ENCODE measurements at places on chromosomes 6 and 20.
A peak's percentile ranks its signal among the peaks of the same experiment; 100 is the strongest.

DNA sequence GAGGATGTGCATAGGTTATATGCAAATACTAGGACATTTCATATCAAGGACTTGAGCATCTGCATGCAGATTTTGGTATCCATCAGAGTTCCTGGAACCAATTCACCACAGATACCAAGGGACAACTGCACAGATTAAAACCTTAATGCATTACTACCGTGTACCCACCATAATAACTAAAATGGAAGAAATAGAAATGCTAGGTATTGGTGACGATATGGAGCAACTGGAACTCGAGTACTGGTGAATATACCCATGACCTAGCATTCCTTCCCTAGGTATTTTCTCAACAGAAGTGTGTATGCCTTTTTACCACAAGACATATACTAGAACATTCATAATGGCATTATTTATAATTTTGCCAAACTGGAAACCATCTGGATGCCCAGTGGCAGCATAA is 18.5 kb downstream of the KCNS1 start:
- no peak for DNase-seq

DNA sequence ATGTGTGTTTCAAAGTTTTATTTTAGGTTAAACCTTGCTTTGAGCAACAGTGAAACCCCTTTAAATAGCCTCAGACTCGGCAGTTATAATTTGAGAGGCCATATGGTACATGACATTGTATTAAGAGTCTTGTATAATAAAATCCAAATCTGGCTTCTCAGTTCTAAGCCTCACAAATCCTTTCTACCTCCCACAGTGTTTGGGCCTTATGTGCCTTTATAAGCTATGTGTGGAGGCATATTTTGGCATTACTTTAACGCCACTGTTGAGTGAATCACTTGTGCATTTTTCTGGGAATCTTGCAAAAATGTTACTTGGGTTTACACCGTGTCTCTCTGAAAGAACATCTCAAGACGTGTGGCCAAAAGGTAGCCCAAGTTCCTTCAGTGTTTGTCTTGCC is 152.4 kb downstream of the COL9A1 start:
- DNase-seq = no peak

DNA sequence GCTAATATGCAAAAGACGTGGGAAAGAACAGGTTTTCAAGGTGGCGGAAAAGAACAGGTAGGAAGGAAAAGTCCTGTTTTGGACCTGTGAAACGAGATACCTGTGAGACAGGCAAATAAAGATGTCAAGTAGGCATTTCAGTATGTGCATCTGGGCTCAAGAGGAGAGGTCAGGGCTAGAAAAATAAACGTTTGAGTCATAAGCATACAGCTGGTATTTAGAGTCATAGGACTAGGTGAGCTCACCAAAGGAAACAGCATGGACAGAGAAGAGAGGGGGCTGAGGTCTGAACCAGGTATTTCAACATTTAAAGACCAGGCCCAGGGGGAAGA is 14.9 kb downstream of the MTFR2 start:
- DNase-seq = peak; percentile 41

DNA sequence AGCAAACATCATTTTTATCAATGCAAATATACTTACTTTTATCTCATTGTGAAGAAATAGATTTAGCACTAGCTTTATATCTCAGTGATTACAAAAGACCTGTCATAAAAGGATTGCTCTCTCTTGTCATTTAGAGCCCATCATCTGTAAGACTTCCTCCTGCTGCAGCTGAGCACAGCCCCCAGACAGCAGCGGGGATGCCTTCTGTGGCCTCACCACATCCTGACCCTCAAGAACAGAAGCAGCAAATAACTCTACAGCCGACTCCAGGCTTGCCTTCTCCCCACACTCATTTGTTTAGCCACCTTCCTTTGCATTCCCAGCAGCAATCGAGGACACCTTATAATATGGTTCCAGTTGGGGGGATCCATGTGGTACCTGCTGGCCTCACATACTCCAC is 127.0 kb upstream of the EDN1 start:
- peak; percentile 27 for DNase-seq

DNA sequence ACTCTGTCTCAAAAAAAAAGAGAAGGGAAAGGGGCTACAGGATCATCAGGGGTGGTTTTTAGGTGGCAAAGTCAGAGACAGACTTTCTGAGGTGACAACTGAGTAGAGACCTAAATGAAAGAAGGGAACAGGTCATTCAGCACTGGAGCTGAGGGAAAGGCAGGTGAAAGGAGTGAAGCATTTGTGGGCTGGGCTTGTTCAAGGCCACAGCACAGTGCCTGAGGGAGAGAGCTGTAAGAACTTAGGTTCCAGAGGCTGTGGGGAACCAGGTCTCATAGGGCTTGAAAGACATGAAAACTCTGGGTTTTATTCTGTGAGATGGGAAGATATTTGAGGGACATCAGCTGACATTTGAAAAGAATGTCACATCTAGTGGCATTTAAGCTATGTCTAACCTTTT is 20.8 kb downstream of the KATNA1 start:
- DNase-seq = no peak

DNA sequence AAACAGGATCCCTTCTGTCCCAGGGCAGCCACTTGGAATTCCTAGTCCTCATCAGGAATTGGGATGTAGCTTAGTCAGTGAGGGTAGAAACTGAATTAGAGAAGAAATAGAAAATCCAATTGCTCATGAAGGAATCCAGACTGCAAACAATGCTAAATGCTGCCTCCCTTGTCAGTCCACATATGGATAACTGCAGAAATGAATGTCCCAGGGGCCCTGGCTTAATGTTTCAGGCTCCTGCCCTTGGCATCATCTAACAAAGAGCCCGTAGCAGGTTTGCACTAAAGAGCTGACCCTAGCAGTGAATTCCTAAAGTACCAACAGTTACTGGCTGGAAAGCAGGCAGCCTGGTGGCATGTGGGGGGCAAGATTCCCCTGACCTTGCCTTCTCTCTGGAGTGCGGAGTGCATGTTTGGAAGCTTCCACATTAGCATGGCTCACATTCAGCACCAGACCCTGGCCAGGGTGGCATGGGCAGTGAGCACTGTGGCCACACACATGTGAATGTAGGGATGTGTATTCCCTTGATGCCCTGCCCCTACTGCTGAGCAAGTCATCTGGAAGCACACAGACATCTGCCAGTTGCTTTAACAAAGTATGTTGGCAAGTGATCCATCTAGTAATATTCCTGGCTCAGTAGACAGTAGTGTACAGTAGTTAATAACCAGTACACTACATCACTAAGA is 394.5 kb downstream of the CDC5L start:
- DNase-seq = no peak

GRCh38 chr6:131250122-131250521 is 114.9 kb downstream of the AKAP7 start:
- peak; percentile 57 for DNase-seq

DNA sequence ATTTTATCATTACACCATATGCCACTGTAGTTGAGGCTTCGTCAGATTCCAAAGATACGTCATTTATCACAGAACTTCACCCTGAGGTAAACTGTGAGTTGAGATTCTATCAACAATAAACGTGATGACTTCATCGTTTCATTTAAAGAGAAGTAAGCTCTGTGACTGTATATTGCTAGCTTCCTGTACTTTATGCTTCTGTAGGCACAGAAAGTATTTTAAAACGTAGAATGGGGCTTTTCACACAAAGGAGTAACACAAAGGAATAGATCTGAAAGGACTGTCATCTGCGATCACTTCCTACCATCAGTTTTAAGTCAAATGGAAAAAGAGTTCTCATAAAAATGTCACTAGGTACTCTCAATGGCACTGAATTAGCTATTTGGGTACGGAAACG is 234.4 kb upstream of the MCHR2 start:
- peak; percentile 8 for DNase-seq

Data from amniotic epithelial cell (primary cell).